ENCODE measurements at places on chromosomes 13 and 19.

- no peak for DNase-seq
Measured at GRCh38 chr13:90276216-90276615, 1071.3 kb upstream of the MIR17HG start.

- DNase-seq = no peak
Measured at GRCh38 chr13:20514866-20515265, 10.8 kb downstream of the CRYL1 start.

DNA sequence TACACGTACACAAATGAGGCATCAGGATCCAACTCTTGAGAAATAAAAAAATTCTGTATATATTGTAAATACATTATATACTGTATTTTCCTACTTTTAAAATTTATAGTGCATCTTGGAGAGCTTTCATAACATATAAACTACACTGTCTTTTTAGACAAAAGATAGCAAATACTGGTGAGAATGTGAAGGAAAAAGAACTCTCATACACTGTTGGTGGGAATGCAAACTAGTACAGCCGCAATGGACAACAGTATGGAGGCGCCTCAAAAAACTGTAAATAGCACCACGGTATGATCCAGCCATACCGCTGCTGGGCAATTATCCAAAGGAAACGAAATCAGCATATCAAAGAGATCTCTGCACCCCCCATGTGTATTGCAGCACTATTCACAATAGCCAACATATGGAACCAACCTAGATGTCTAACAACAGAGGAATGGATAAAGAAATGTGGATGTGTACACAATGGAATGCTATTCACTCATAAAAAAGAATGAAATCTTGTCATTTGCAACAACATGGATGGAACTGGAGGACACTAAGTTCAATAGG lies 292.4 kb downstream of the EFNB2 start:
- DNase-seq = no peak

DNA sequence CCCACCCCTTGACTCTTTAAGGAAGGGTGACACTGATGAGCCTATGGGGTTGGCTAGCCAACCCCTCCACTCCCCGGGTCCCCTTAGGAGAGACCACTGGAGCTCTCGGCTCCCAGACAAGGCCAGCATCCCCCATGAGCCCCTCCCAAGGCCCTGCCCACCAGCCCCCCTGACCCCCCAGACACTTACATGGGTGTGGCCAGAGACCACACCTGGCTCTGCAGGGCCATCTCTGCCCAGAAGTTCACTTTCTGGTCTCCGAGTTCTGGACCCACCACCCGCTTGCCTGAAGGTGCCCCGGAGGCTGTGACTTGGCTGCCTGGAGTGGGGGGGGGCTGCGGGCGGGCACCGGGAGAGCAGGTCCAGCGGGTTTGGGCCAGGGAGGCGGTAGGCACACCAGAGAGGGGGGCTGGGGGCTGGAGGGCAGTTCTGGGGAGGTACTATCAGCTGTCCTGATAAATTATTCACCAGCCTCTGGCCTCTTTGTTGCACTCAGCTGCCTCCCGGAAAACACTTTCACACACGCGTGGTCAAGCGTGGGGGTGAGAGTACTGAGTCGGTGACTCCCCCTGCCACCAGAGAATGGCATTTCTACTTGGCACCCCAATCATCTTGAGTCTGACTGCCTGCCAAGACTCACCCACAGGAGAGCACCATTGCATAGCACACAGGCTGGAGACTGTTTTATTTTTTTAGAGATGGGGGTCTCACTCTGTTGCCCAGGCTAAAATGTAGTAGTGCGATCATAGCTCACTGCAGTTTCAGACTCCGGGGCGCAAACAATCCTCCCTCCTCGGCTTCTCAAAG lies at the start of gene PALM3:
TSS of gene PALM3 (minus strand) at position 326 of the 807 bp plus-strand sequence. CDS start at position 230, 96 bp downstream.
- DNase-seq = peak; percentile 90

- no peak for DNase-seq
Measured at GRCh38 chr13:49740870-49741269, 49.6 kb upstream of the EBPL start.

DNA sequence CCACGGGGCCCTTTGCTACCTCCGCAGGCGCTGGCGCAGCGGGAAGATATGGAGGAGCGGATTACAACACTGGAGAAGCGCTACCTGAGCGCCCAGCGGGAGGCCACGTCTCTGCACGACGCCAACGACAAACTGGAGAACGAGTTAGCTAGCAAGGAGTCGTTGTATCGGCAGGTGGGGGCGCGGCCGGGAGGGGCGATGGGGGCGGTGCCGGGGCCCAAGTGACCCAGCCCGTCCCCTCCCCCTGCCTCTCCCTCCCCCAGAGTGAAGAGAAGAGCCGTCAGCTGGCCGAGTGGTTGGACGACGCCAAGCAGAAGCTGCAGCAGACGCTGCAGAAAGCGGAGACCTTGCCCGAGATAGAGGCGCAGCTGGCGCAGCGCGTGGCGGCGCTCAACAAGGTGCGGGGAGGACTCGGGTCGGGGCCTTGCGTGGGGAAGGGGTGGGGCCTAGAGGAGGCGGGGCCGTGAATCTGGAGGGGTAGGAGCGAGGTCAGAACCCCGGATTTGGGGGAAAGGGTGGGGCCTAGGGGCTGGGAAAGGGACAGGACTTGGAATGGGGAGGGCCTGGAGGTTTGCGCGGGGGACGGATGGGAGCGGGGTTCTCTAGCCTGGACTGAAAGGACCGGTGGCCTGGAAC lies 13.7 kb downstream of the PPFIA3 start:
- peak; percentile 79 for DNase-seq

DNA sequence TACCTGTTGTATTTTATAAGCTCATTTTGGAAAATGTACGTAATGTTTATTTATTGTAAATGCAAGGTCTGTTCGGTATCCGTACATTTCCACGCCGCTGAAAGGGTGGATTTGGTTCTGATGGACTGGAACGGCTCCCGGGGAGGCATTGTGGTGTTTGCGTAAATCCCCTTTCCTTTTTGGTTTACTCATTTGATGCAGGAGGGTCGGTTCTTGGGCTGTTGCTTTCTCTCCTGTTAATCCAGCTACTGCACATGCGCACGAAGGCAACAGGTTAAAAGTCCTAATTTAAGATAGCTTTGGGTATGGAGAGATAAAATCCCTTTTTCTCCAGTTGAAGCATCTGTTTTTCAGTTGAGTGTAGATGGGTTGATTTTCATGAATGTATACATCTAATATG lies 224.4 kb downstream of the TM9SF2 start:
- no peak for DNase-seq

DNA sequence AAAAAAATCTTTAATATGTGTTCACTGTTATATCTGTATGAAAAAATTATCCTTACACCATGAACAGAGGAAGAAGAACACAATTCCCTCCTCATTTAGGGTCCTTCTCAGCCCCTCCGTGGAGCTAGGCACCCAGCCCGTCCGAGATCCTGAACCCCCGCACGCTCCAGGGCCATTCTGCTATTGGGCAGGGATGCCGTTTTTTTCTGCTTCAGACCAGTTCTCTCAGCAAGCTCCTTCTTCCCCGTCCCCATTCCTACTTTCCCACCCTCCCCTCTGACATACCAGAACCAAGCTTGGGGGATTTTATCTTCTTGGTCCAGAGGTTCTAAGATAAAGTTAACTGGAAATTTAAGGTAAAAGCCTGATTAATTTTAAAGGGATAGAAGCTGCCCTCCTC lies 36.2 kb downstream of the ATP12A start:
- DNase-seq = no peak

DNA sequence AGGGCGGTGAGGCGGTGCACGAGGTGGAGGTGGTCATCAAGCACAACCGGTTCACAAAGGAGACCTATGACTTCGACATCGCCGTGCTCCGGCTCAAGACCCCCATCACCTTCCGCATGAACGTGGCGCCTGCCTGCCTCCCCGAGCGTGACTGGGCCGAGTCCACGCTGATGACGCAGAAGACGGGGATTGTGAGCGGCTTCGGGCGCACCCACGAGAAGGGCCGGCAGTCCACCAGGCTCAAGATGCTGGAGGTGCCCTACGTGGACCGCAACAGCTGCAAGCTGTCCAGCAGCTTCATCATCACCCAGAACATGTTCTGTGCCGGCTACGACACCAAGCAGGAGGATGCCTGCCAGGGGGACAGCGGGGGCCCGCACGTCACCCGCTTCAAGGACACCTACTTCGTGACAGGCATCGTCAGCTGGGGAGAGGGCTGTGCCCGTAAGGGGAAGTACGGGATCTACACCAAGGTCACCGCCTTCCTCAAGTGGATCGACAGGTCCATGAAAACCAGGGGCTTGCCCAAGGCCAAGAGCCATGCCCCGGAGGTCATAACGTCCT lies 9.4 kb upstream of the PROZ start:
- no peak for DNase-seq

GRCh38 chr19:55258476-55258827 lies 365 bp downstream of the PPP6R1 start:
- DNase-seq = no peak

DNA sequence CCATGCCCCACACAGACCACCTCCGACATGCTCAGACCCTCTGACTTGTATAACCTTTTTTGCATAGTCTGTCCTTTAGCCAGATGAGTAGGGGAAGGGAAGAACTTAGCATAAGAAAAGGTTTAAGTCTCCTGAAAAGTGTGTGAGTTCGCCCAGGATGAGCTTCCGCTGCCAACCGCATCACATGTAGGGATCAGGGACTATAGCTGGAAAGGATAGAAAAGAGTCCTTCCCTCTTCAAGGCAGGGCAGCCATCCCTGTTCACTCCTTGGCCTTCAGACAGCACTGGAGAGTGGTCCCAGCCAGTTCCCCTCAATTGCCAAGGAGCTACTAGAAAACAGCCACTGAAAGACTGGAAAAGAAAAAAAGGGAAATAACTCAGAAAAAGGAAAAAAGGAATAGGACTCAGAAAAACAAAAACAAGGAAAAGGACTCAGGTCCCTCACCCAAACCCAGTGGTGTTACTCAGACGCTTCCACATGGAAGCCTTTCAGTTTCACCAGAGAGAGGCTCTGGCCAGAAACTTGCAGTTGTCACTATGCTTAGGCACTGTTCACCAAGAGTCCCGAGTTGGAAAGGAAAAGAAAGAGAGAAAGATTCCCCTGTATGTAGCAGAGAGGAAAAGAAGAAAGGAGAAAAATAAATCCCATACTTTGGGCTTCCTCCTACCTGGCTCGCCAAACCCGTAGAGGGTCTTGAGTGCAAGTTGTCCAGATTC lies 5.6 kb upstream of the TM9SF2 start:
- no peak for DNase-seq

DNA sequence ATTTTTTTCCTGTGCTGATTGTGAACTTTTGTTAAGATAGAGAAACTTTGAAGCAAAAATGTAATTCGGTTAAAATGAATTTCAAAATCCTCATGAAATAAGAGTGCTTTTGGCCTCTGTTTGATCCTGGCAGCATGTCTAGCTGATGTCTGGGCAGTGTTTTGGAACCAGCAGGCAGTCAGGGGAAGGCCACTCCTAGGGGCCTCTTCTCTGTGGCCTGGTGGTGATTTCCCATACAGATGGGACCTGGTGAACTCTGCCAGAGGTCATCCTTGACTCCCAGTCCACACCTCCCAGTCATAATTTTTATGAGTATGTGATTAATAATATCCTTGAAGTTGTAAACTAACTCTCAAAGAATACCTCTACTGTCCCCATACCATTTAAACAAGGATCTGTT lies 226.6 kb downstream of the PCCA start:
- DNase-seq = no peak

DNA sequence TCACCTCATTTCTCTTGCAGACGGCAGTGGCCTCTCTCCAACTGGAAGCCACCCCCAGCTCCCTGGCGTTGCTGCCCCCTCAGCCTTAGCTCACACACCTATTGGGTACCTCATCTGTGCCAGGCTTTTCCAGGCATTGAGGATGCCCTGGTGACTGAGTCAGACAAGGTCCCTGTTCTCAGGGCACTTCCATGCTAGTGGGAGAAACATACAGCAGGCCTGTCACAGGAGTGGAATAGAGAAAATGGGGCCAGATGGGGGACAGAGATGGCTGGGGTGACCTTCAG lies 33.9 kb downstream of the CAPN12 start:
- no peak for DNase-seq

DNA sequence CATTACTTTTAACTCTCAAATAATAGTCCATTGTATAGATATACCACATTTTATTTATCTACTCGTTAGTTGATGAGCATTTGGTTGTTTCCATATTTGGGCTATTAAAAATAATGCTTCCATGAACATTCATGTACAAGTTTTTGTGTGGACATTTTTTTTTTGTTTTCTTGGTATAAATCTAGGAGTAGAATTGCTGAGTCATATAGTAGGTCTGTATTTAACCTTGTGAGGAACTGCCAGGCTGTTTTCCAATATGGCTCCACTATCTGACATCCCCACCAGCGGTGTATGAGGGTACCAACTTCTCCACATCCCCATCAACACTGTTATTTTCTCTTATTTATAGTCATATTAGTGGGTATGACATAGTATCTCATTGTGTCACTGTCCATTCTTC lies 143.1 kb downstream of the RAP2A start:
- no peak for DNase-seq

DNA sequence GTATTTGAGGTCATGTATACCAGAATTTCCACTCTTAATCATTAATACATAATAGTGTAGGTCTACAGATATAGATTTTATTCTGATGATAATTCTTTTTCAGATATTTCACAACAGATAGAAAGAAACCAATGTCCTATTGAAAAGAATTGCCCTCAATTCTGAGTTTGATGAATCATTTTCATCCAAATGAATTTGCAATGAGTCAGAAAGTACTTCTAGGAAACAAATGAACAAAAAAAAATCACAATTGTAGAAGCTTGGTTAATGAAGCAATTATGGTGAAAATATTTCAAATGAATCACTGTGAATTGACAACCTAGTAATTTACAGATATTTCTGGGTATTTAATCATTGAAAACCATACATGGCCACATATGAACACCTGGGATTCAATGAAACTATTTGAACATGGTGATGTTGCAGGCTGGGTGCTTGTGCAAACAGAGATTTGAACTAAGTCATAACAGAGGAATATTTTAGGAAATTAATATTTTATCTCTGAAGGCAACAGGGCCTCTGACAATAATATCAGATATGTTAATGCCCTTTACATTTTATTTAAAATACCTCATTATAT lies 360.9 kb downstream of the SLITRK5 start:
- no peak for DNase-seq

DNA sequence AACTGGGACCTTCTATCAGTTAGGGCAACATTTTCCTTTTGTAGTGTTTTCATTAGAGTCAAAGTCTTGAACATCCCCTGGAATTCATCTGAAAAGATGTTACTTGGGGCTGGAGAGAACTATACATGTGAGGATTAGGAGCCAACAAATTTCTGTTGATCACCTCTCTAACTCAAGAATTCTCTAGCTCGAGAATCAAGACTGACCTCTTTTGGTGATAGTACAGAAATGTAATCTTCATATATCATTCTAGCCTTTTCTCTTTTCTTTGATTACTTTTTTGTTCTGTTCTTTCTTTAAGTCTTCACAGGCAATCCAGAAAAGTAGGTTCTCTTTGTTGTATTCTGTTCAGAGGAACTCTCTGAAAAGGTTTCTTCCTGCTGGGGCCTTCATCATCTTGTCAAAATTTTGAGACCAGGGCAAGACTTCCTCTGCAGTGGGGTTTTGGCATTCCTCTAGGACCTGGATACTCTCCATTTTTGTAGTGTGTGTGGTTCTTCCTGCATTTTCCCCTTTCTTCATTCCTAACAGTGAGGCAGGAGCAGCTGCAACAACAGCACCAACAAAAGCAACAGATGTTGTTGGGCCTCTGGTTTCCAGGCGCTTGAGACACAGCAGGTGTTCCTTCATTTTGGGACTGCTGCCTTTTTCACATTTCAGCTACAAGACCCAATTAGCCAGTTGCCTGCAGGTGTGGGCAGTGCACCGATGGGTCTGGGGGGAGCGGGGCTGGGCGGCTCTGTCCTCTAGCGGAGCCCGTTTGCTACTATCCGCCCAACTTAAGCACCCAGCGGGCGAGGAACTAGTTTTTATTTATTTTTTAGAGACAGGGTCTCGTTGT lies 26.2 kb downstream of the ELF1 start:
- no peak for DNase-seq

- DNase-seq = peak; percentile 72
Measured at GRCh38 chr19:40974633-40975037, 16.4 kb upstream of the CYP2B6 start.
